Trophoblast cell (in vitro differentiated cells and primary cell): ENCODE measurements at places on chromosomes 16 and 17.

- DNase-seq: no peak
These were observed 2.5 kb upstream of the PYY start for GRCh38 chr17:43956222-43956621.

DNA sequence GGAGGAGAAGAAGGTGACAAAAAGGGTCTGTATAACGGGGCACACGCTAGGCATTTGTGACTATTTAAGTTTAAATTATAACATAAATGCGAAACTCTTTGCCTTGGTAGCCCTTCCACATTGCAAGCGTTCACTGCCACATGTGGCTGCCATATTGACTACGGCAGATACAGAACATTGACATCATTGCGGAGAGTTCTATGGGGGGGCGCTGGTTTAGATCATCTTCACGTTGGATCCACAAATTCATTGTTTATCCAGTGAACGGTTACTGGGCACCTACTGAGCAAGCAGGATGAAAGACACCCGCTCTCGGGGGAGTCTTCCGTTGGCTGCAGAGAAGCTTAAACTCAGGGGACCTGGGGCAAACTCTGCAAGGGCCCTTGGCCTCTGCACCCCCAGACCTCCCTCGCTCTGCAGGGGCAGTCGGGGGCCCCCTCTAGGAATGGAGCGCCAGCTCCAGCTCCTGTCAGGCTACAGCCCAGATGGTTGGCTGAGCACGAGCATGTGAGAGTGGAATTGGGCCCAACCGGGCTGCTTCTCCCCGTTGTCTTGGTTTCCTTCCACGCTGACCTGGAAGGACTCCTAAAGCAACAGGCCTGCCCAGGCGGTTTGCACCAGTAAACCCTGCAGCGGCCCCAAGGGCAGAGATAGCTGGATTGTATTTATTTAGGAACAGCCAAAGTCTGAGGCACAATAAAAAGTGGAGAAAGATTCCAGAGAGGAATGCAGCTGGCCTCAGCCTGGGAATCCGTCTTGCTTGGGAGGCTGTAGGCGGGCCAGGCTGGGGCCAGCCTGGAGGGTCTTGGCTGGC is 172.2 kb downstream of the SEC14L1 start:
- DNase-seq: no peak

GRCh38 chr16:17459903-17460521 is 10.7 kb downstream of the XYLT1 start:
- no peak for DNase-seq

DNA sequence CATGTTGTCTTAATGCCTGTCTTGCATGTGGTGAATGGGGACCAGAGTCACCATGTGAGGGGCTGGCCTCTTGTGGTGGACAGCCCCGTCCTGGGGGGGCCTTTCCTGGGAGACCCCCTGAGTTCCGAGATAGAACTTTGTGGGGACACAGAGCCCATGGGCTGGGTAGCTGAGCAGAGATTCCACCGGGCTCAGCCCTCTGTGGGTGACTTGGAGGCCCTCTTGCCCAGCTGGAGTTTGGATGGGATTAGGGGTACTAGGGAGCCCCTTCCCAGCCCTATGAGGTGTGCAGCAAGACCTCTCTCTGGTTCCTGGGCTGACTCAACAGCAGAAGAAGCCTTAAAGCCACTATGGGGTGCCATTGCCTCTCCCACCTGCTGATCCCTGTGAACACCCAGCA is 38.1 kb downstream of the MRC2 start:
- no peak for DNase-seq

- no peak for DNase-seq
These were observed 62.4 kb upstream of the AKTIP start for GRCh38 chr16:53565296-53565863.

- peak; percentile 27 for DNase-seq
These were observed 78.0 kb upstream of the ZNF750 start for GRCh38 chr17:82917699-82918345.

- no peak for DNase-seq
These were observed 21.3 kb downstream of the CDK5RAP3 start for GRCh38 chr17:47992216-47992615.

GRCh38 chr16:27550582-27550920 is 607 bp downstream of the KATNIP start:
- peak; percentile 67 for DNase-seq

DNA sequence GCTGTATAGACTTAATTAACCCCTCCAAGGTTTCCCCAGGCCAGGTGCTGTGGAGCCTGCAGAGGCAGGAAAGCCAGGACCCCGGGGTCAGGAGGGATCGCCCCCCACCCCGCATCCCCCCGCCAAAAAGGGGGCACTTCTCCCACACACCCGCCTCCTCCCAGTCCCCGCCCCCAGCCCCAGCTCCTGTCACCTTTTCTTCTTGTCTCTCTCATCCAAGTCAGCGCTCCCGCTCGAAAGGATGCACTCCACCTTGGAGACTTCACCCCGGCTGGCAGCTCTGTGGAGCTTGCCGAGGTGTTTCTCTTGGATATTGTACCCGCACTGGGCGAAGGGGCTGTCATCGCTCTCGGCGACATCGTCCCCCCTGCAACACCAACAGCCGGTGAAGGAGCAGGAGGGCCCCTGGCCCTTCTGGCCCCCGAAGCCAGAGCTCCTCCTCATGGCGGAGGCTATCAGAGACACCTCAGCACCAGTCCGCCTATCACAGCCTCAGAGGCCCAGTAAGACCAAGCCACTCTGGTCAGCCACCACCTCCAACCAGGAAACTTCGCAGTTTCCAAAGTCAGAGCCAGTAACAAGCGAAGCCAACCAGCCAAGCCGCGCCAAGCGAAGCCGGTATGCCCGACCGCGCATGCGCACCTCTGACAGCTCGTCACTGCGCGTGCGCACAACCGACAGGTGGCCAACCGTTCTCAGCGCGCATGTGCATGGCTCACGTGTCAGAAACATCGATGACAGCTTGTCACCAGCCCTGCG is 52.5 kb downstream of the SHCBP1 start:
- no peak for DNase-seq

DNA sequence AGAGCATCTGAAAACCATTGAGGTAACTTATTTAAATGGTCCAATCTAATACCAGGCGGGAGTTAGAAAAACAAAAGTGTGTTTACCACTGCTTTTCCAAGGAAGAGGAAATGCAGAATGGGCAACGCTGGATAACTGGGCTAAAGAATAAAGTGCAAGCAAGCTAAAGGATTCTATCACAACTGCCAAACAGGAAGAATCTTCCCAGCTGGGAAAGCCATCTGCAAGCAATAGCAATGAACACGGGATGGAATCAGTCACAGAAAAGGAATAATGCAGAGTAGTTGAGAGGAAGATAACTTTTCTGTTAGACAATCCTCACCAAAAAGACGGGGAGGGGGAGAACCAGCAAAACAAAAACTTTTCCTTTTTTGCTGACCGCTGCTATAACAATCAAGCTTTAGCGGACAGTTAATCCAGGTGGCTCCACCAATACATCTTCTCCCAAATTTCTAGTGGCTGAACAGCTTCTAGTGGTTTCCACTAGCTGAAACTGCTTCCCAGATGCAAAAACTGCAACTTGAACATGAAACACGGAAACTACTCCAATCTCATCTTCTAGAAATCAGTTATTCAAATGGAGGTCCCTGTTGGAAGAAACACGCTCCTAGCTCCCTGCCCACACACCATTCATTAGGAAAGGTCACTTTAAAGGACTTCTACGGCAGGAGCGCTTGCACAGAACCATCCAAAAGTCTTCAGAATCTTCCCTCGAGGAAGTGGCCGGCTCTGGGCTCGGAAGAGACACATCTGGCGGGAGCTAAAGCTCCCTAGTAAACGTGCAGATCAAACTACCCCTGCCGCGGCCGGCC is 929 bp downstream of the TMEM11 start:
- DNase-seq: no peak

- no peak for DNase-seq
These were observed 18.8 kb upstream of the ASGR2 start for GRCh38 chr17:7133424-7133823.

GRCh38 chr16:65121870-65122723 is at the start of gene CDH11:
TSS of gene CDH11 (minus strand) at chr16:65122063. CDS start at chr16:65004869, 117,194 bp downstream.
- DNase-seq: no peak

DNA sequence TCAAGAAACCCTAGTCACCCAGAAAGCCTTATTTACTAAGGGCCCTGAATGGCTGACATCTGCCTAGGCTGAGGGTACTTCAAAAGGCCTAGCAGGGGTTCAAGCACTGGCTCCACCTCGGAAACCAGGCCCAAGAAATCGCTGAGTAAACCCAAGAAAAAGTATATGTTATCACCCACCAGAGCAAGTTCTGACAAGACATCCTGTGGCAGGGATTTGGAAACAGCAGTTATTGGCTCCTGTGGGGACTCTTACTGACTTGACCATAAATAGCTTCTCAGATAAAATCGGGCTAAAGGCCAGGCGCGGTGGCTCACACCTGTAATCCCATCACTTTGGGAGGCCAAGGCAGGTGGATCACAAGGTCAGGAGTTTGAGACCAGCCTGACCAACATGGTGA is 12.2 kb downstream of the ATP6V0D1 start:
- no peak for DNase-seq

DNA sequence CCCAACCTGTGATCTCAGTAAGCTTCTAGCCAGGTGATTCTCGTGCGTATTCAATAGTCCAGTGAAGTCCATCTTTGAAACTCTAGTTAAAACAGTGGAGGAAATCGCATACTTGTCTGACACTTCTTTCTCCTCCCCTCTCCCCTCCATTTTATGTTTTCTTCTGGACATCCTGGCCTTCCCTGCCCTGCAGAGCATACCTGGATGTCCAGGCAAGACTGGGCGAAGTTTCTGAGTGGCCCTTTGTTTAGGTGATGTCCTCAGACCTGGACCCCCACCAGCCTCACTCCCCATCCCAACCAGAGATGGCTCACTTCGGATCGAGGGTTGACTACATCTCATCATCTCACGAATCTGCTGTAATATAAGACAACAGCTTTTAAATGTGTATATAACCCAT is 65.7 kb downstream of the CCDC182 start:
- DNase-seq: no peak

GRCh38 chr17:40553694-40554534 is 11.4 kb downstream of the CCR7 start:
- DNase-seq: no peak

GRCh38 chr16:53100889-53101288 is 46.1 kb downstream of the CHD9 start:
- no peak for DNase-seq

DNA sequence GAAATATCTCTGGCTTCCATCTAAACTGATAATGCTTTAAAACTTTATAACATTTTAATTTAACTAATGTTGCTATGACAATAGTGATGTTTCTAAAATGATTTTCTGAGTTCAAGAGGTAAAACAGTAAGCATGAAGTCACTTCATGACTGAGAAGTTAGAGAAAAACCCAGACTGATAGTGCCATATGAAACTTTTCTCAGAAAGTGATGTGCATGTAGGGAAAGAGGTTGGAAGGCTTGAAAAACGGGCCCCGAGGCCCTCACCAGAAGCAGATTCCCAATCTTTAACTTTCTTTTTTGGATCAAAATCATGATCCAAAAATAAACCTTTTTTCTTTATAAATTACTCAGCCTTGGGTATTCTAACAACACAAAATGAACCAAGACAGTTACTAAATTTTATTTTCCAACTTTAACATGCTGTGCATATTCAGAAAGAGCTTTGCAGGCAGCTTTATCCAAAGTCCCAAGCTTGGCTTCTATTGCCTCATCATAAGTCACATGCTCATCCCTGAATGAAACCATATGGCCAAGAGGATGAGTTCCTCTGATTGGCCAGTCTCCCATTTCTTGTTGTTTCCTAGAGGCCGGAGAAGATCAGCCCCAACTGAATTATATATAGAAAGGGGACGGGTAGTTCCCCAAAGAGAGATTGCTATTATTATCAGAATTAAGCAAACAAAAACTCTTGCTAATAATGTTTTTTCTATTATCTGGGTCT is 357.6 kb upstream of the SALL1 start:
- DNase-seq: no peak

- no peak for DNase-seq
These were observed 33.8 kb downstream of the EPN2 start for GRCh38 chr17:19270704-19271611.

DNA sequence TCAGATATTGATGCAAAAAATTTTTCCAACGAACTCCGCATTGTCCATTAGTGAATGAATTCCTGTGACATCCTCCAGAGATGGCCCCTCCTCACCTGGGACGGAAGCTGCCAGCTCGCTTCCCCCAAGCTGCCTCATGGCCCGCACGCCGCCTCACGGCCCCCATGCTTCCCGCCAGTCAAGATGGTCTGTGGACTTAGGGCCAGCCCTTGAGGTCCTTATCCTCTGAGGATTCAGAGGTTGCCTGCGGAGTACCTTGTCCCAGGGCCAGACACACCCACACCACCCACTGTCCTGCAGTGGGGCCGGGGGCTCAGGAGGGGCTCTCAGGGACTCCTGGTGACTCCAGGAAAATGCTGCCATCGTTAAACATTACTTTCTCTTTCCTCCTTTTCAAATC is 73.6 kb downstream of the SEC14L1 start:
- no peak for DNase-seq

DNA sequence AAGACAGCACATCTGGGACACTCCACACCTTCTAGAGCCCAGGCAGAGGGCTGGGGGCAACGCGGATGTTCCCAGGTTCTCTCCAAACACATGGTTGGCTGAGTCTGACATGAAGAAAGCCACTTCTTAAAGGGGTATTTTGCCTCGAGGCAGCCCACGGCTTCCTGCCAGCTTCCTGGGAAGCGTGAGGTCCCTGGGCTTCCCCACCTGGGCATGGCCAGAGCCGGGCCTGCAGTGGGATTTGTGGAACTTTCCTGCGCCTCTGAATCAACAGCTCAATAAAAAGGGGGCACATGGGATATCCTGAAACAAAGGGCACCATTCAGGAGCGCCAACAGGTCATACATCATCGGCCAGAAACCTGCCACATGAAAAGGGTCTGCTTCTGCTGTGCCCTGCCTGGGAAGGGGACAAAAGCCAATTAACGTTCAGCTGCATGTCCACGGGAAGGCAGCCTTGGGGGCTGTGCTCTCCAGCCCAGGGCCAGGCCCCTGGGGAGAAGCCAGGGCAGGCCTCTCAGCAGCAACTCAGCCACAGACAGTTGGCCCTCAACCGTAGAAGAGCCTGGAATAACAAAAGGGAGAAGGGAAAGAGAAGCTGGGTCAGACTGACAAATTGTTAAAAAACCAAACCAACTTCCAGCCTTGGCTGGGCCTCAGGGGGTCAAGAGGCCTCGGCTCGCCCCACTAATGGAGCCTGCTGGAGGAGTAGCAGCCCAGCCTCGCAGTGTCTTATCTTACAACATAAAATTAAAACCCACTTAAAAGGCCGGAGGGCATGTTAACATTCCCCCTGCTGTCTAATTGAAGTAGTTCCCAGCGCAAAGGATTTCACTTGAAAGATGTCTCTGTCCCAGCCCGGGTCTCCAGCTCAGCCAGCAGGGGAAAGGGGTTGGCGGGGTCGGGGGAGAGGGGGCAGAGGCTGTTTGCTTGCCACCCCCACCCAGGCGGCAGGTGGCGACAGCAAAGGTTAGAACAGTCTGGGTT is 34.2 kb downstream of the TBX4 start:
- no peak for DNase-seq

- DNase-seq: no peak
These were observed 1.9 kb downstream of the ORMDL3 start for GRCh38 chr17:39925282-39926134.
